ENCODE measurements at places on chromosomes 3 and 15. TPM values are rescaled to one million over a fixed set of nuclear protein-coding genes. Genes with fewer than 3 reads are reported as not detected.

The DNASE1L3 gene
- total RNA-seq: not detected

The ZDHHC19 gene
- not detected for total RNA-seq

GRCh38 chr15:100909565-100909964 lies 9.6 kb upstream of the LRRK1 start:
- no peak for DNase-seq

GRCh38 chr15:66875588-66876420 lies 173.8 kb downstream of the SMAD6 start:
- no peak for DNase-seq

All from CD8-positive, alpha-beta memory T cell (primary cell).